ENCODE measurements at places on chromosomes 11 and 22. TPM values are rescaled to one million over a fixed set of nuclear protein-coding genes. Genes with fewer than 3 reads are reported as not detected.

MAPK8IP1 gene
- polyA plus RNA-seq: not detected

PIH1D2 gene
- polyA plus RNA-seq: not detected

LRRC32 gene
- not detected for polyA plus RNA-seq

DCDC1 gene
- polyA plus RNA-seq: not detected

GRCh38 chr11:96105197-96105895 lies 181.4 kb upstream of the MTMR2 start:
- H3K27ac ChIP-seq: no peak overlapping the region
- no peaks in the 10 kb centered on the region for H3K4me1 ChIP-seq
- no peak overlapping the region for H3K4me3 ChIP-seq
- no peaks in the 10 kb centered on the region for H3K36me3 ChIP-seq
